Chondrocyte (in vitro differentiated cells): ENCODE measurements at places on chromosomes 6 and 20.

GRCh38 chr6:47106721-47107197 lies 64.6 kb upstream of the ADGRF1 start:
- no peaks in the 10 kb centered on the region for H3K27me3 ChIP-seq
- no peak for DNase-seq
- H3K4me3 ChIP-seq, result no peak overlapping the region
- H3K4me1 ChIP-seq, result peaks cover 36% of the 10 kb centered on the region

- H3K4me3 ChIP-seq, result no peak overlapping the region
- no peak for DNase-seq
- peaks cover 41% of the 10 kb centered on the region for H3K4me1 ChIP-seq
- H3K27ac ChIP-seq, result peak overlapping the region; percentile 55
- H3K36me3 ChIP-seq, result peaks cover 7% of the 10 kb centered on the region
These were observed 29.5 kb downstream of the MTHFD1L start for GRCh38 chr6:150894935-150895552.

GRCh38 chr6:119444642-119445557 lies 95.3 kb upstream of the MAN1A1 start:
- H3K27me3 ChIP-seq, result no peaks in the 10 kb centered on the region
- no peak for DNase-seq
- H3K27ac ChIP-seq, result no peak overlapping the region
- no peak overlapping the region for H3K4me3 ChIP-seq
- peaks cover 21% of the 10 kb centered on the region for H3K4me1 ChIP-seq

GRCh38 chr6:158677906-158678578 lies 28.2 kb downstream of the SYTL3 start:
- H3K36me3 ChIP-seq, result no peaks in the 10 kb centered on the region
- no peak for DNase-seq
- no peaks in the 10 kb centered on the region for H3K27me3 ChIP-seq
- H3K27ac ChIP-seq, result no peak overlapping the region

- H3K27ac ChIP-seq, result no peak overlapping the region
- H3K27me3 ChIP-seq, result no peaks in the 10 kb centered on the region
- H3K4me1 ChIP-seq, result peaks cover 5% of the 10 kb centered on the region
- DNase-seq, result no peak
- H3K36me3 ChIP-seq, result peaks cover 39% of the 10 kb centered on the region
These were observed 96.9 kb upstream of the EMILIN3 start for GRCh38 chr20:41463567-41463966.

DNA sequence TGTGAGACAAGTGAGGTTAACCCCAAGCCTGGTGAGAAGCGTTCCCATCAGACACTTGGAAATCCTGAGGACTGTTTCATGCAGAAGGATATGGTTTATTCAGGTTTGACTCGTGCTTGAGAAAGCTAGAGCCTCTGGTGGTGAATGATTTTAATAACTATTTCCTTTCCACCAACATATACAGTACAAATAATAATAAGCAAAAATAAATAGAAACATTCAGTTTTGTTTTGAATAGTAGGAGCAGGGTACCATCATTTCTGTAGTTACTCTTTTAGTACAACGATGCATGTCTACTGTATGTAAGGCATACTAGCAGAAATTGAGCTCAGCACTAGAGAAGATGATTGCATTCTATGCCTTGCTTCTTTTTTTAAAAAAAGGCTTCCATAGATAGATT lies 33.5 kb downstream of the PLG start:
- no peak overlapping the region for H3K27ac ChIP-seq
- no peaks in the 10 kb centered on the region for H3K4me1 ChIP-seq
- no peak for DNase-seq

GRCh38 chr6:17768881-17769280 lies 62.2 kb upstream of the NUP153 start:
- no peak overlapping the region for H3K4me3 ChIP-seq
- H3K36me3 ChIP-seq, result peaks cover 33% of the 10 kb centered on the region
- DNase-seq, result no peak
- no peaks in the 10 kb centered on the region for H3K4me1 ChIP-seq
- H3K27ac ChIP-seq, result no peak overlapping the region

GRCh38 chr20:36861875-36862801 lies 13.8 kb upstream of the TLDC2 start:
- no peaks in the 10 kb centered on the region for H3K27me3 ChIP-seq
- peak overlapping the region; percentile 75 for H3K4me3 ChIP-seq
- peak overlapping the region; percentile 67 for H3K27ac ChIP-seq
- no peaks in the 10 kb centered on the region for H3K36me3 ChIP-seq
- DNase-seq, result no peak

- no peak overlapping the region for H3K4me3 ChIP-seq
- no peaks in the 10 kb centered on the region for H3K27me3 ChIP-seq
These were observed 45.0 kb upstream of the RIPOR2 start for GRCh38 chr6:24980507-24981385.

GRCh38 chr6:89132057-89132456 lies 13.8 kb upstream of the PM20D2 start:
- H3K27me3 ChIP-seq, result no peaks in the 10 kb centered on the region
- no peak overlapping the region for H3K4me3 ChIP-seq
- no peak overlapping the region for H3K27ac ChIP-seq
- no peak for DNase-seq
- H3K36me3 ChIP-seq, result peaks cover 6% of the 10 kb centered on the region
- no peaks in the 10 kb centered on the region for H3K4me1 ChIP-seq

DNA sequence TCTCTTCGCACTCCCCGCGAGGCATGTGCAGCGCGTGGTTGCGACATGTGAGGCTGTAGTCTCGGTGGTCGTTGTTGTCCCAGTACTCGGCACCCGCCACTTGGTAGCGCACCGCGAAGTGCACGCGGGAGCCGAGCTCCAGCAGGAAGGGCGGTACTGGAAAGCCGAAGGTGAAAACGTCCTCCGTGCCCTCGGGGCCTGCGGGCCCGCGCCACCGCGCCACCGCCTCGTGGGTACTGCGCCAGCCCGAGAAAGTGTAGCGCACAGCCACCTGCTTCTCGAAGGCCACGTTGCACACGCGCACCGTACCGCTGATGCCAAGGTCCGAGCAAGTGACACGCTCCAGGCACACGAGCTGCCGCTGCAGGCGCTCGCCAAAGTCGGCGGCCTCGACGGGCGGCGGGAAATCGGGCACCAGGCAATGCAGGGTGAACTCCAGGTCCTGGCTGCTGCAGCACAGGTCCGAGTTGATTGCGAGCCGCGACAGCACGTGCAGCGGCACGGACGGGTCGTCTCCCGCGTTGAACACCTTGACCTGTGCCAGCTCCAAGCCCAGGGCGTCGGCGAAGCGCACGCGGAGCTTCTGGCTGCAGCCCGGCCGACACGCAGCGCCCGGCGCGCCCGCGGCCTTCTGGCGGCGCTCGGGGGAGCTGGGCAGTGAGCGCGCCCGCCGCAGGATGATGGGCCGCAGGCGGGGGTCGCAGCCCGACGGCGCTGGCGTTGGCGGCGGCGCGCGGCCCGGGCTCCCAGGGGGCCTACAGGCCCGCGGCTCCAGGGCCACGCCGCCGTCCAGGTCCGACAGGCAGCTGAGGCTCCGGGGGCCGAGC lies 840 bp downstream of the PPP1R3D start:
- H3K4me3 ChIP-seq, result peak overlapping the region; percentile 87
- peak; percentile 85 for DNase-seq
- peaks cover 2% of the 10 kb centered on the region for H3K36me3 ChIP-seq
- peaks cover 36% of the 10 kb centered on the region for H3K4me1 ChIP-seq
- H3K27ac ChIP-seq, result no peak overlapping the region
- no peaks in the 10 kb centered on the region for H3K27me3 ChIP-seq

GRCh38 chr20:24648919-24649318 lies 179.5 kb downstream of the SYNDIG1 start:
- peaks cover 59% of the 10 kb centered on the region for H3K4me1 ChIP-seq
- H3K36me3 ChIP-seq, result no peaks in the 10 kb centered on the region
- no peaks in the 10 kb centered on the region for H3K27me3 ChIP-seq
- H3K27ac ChIP-seq, result no peak overlapping the region

DNA sequence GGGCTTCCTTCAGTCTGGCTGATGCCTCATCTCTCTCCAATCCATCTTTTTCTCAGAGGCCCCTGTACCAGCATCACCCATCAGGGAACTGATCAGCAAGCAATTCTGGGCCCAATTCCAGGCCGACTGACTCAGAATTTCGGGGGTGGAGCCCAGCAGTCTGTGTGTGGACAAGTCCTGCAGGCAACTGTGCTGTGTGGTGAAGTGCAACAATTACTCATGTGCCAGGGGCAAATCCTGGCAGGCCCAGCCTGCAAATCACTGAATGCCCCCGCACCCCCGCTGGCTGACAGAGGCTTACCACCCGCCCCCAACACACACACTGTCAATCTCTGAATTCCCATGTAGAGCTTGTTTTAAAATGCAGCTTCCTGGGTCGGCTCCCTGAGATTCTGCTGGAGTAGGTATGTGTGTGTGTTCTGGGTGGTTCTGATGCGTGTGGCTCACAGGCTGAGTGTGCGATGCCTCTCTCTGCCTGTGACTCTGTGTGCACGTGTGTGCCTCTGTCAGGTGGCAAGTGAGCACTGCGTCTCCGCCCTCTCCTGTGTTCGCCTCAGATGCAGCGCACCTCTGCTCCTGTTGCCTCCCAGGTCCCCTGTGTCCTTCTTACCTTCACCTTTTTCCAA lies 45.4 kb downstream of the SSR1 start:
- H3K4me1 ChIP-seq, result peaks cover 20% of the 10 kb centered on the region
- no peak for DNase-seq
- H3K36me3 ChIP-seq, result no peaks in the 10 kb centered on the region
- no peak overlapping the region for H3K4me3 ChIP-seq
- peak overlapping the region; percentile 82 for H3K27ac ChIP-seq

GRCh38 chr6:157912326-157912725 lies 69.3 kb upstream of the SYNJ2 start:
- DNase-seq, result no peak
- H3K4me3 ChIP-seq, result peak overlapping the region; percentile 37
- no peaks in the 10 kb centered on the region for H3K27me3 ChIP-seq
- H3K36me3 ChIP-seq, result peaks cover 19% of the 10 kb centered on the region

- H3K4me3 ChIP-seq, result no peak overlapping the region
- H3K4me1 ChIP-seq, result no peaks in the 10 kb centered on the region
- no peaks in the 10 kb centered on the region for H3K36me3 ChIP-seq
- no peaks in the 10 kb centered on the region for H3K27me3 ChIP-seq
These were observed 114.5 kb upstream of the SLC22A16 start for GRCh38 chr6:110590821-110591351.

DNA sequence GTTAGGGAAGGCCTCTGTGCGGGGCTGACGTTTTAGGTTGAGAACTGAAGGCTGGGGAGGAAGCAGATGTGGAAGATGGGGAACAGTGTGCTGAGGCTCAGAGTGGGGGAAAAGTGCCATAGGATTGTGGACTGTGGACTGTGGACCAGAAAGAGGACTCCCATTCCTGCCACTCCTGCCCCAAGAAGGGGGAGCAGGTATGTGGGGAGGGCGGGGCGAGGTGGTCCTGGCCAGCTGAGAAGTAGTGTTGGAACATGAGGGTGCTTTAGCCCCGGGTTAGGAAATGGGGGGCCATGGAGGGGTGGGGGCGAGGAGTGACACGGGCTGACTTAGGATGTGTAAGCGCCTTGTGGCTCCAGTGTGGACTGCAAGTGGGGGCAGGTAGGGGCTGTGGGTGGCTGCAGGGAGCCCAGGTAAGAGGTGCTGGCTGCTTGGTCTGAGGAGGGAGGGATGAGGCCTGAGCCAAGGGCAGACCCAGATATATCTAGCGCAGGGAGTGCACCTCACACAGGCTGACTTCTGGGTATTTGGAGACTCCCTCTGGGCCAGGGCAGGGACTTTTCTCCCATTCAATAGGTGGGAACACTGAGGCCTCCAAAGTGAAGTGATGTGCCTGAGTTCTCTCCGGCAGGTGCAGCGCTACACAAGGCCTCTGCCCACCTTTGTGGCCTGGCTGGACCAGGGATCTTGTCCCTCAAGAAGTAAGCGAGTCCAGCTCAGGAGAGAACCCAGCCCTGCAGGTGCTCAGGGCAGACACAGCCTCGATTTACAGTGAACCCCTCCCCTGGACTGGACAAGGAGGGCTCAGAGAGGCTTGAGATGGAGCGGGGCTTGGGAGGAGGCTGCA lies 76.6 kb upstream of the TOX2 start:
- DNase-seq, result no peak
- no peak overlapping the region for H3K4me3 ChIP-seq
- H3K27me3 ChIP-seq, result peaks cover 32% of the 10 kb centered on the region
- H3K27ac ChIP-seq, result no peak overlapping the region
- H3K36me3 ChIP-seq, result no peaks in the 10 kb centered on the region

- no peak for DNase-seq
- H3K27ac ChIP-seq, result no peak overlapping the region
- no peaks in the 10 kb centered on the region for H3K36me3 ChIP-seq
- no peaks in the 10 kb centered on the region for H3K27me3 ChIP-seq
- peaks cover 14% of the 10 kb centered on the region for H3K4me1 ChIP-seq
- H3K4me3 ChIP-seq, result no peak overlapping the region
These were observed 2.6 kb downstream of the DUSP22 start for GRCh38 chr6:294656-295565.

DNA sequence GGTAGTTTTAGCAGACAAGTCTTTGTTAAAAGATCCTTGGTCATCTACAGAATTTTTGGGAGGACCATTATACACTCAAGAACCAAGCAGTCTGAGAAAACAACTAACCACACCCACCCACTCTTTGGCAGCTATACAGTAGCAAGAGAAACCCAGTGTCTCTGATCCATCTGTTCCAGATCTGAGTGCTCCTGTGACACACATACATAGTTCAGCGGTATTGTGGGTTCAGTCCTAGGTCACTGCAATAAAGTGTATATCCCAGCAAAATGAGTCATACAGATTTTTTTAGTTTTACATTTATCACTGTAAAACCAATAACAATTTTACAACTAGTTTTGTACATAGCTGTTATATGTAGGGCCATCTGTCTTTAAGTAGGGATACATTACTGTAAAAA lies 47.4 kb upstream of the PAK5 start:
- H3K36me3 ChIP-seq, result no peaks in the 10 kb centered on the region
- H3K27me3 ChIP-seq, result peaks cover 17% of the 10 kb centered on the region
- H3K27ac ChIP-seq, result no peak overlapping the region
- H3K4me3 ChIP-seq, result no peak overlapping the region
- DNase-seq, result no peak

DNA sequence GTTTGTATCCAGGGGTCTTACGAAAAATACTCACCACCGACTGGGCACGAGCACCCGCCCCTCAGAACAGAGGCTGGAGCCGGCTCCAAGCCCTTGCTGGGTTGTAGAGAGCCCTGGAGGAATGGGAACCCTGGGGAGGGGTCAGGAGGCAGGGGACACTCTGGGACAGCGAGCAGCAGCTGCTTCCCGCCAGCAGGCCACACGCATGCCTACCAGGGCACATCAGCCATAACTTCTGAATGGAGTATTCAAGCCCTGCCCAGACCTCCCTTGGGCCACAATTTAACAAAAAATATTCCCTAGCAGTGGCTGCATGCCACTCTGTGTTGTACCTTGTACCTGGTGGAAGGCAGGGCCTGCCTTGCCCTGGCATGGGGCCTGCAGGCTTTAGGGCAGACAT lies 31.6 kb upstream of the CD93 start:
- H3K27me3 ChIP-seq, result peaks cover 3% of the 10 kb centered on the region
- H3K4me1 ChIP-seq, result peaks cover 12% of the 10 kb centered on the region
- no peaks in the 10 kb centered on the region for H3K36me3 ChIP-seq
- no peak overlapping the region for H3K27ac ChIP-seq
- no peak overlapping the region for H3K4me3 ChIP-seq

DNA sequence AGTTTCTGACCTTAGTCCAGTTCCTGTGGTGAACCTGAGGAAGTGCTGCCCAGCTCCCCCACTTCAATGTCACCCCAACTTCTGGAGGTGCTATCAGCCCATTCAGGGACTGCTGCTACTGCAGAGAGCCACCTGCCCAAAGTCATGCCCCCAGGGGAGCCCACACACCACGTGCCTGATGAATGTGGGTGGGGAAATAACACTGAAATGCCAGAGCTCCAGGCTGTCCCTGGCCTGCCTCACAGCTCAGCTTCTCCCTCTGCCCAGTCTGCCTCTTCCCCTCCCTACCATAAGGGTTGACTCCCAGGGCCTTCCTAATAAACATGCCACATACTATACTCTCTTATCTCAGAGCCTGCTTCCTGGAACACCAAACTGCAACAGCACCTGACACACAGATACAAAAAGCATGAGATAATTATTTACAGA lies 276.4 kb upstream of the MOCS1 start:
- no peak for DNase-seq
- no peaks in the 10 kb centered on the region for H3K4me1 ChIP-seq
- H3K27me3 ChIP-seq, result peaks cover 24% of the 10 kb centered on the region
- no peak overlapping the region for H3K27ac ChIP-seq
- H3K36me3 ChIP-seq, result no peaks in the 10 kb centered on the region
- H3K4me3 ChIP-seq, result no peak overlapping the region
